ENCODE measurements at places on chromosomes 16 and 17.

GRCh38 chr17:6456914-6457687 is 12.8 kb downstream of the PIMREG start:
- DNase-seq = no peak

GRCh38 chr17:19652595-19652994 is 4.0 kb downstream of the ALDH3A2 start:
- no peak for DNase-seq

DNA sequence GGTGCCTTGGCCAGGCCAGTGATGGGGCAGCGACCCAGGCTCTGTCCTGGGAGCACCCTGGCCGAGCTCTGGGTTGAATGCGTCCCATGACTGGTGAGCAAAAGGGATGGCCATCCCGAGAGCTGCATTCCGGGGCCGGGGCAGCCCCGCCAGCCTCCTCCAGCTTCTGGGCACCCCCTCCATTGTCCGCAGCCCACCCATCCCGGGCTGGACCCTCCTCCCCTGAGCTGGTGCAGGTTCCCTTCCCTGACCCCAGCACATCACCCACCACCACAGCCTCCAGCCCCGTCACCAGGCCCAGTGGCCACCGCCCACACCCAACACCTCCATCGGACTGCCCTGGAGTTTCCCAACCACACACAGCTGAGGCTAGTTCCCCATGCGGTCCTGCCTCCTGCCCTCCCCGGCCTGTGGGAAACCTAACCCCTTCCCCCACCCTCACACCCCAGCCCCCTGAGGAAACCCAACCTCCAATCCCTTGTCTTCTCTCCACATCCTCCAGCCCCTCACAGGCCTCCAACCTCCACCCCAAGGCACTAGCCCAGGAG is 16.2 kb upstream of the PVALEF start:
- DNase-seq = no peak

- DNase-seq = no peak
Observed at GRCh38 chr17:16927641-16928321, 44.1 kb downstream of the TNFRSF13B start.
